ENCODE measurements at places on chromosomes 1 and 21.

DNA sequence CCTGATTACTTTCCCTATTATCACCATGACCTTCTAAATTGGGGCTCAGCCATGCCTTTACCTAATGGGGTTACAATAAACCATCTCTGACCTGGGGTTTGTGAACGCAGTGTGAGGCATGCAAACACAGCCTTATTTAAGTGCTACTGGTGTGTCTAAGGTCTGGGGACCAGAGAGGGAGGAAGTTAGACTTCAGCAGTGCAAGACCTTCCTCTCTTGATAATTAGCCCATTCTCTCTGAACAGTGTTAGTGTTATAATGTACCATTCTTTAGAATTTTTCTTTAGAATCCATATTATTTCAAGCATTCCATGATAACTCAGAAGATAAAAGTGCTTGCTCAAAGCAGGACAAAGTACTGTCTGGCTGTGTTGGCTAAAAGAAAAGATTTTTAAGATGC lies 10.5 kb upstream of the LRRC8D start:
- no peak for DNase-seq

DNA sequence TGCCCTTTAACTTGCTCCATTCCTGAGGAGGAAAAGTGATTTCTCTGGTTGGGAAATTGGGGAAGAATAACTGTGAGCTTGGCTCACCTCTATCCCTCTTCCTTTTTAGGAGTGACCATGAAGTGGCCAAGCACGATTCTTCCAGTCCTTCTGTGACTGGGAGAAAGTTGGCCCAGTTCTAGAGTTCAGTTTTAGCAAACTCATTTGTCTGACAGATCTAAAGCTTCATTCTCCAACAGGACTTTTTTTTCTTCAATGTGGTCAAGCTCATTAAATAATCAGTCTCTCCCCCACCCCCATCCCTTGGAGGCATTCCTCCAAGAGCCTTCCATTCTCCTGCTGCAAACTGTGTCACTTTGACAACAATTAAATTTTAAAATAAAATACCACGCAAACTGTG lies 6.4 kb upstream of the AGL start:
- no peak for DNase-seq

GRCh38 chr1:157269656-157270375 lies 131.6 kb upstream of the ETV3 start:
- no peak for DNase-seq

DNA sequence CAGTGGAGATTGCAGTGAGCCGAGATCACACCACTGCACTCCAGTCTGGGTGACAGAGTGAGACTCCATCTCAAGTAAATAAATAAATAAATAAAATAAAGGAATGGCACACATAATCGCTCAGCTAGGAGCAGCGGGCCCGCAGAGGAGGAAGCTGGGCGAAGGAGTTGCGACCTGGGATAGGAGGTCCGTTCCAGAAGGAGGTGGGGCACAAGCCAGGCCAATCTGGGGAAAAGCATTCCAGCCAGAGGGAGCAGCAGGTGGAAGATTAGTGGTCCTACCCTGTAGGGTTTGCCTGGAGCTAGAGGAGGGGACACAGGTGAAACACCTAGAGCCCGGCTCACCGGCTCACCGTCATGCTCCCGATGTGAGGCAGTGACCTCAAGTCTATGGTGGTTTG lies 40.3 kb upstream of the CASZ1 start:
- no peak for DNase-seq

DNA sequence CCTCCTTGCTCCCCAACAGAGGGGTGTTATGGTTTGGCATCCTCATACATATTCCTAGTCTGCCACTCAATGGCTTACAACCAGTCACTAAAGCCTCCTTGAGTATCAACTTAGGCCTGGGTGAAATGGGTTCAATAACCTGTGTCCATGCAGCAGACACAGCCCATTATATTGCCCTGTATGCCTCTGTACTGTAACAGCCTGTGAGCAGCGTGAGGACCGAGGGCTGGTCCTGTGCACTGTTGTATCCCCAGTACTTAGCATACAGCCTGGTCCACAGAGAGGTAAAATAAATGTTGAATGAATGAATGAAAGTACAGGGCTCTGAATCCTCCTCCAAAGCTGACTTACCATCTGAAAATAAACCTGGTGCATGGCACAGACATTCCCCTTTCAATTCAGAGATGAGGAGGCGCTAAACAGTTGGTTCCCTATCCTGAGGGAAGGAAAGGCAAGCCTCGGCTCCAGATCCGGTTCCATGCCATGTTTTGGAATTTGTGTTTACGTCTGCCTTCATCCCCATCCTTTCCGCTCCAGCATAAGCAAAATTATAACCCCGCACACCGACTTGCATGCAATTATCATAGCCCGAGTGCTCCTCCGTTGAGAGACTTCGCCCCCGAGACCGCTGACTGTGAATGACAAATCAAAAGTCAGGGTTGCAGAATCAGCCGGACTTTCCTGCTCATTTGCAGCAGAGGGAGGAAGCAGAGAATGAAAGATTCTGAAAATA lies 45.0 kb upstream of the DNAJC6 start:
- DNase-seq: no peak

GRCh38 chr1:99818063-99818699 lies 32.0 kb upstream of the AGL start:
- DNase-seq: no peak

DNA sequence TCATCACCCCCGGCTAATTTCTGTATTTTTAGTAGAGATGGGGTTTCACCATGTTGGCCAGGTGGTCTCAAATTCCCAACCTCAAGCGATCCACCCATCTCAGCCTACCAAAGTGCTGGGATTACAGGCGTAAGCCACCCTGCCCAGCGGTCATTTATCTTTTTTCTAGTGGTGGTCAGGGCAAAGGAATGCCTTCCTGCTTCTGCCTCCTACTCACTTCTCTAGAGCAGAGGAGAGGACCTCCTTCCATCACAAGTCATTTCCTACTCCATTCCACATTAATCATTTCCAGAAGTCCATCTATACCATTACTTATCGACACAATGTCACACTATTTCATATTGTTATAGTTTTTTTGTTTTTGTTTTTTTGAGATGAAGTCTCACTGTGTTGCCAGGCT lies 13.3 kb downstream of the FBXO42 start:
- DNase-seq: no peak

DNA sequence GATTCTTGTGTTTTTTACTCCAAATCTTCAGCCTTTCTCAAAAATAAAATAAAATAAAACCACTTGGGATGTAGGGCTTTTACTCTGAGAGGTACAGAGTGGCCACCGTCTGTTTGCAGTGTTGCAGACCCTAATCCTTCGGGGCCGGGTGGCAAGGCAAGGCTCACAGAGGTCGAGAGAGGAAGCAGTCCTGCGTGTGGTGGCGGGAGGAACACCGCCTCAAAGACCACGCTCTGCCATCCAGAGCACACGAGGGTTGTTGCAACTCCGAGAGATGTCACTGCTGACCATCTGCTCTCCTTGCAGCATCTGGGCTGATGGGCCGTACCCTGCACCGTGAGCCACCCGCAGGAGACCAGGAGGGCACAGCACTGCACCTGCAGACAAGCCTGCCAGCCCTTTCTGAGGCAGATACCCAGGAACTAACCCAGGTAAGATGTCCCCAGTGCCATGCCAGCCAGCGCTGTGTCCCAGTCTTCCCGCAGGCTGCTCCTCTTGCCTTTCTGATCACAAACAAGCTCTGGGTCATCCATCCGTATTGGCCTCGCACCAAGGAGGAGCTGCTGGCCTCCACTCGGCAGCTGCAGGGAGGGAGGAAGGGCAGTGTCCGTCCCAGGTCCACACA lies 31.5 kb downstream of the SNAP47 start:
- no peak for DNase-seq

DNA sequence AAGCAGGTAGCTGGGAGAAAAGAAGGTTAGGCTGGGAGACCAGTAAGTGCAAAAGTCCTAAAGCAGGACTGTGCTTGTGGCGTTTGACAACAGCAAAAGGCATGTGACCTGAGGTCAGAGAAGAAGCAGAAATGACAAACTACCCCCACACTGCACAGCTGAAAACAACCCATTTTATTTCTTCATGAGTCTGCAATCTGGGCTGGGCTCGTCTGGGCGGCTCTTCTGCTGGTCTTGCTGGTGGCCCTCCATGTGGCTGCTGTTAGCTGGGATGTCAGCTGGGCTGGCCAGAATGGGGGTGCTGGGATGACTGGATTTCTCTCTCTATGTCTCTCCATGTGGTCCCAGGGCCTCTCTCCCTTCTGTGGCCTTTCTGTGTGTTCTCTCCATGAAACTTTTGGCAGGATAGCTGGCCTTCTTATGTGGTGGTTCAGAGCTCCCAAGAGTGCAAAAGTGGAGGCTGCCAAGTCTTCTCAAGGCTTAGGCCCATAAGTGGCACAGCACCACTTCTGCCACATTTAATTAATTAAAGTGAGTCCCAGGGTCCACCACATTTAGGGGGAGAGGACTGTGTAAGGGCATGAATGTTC lies 128.6 kb downstream of the RIPK4 start:
- no peak for DNase-seq

DNA sequence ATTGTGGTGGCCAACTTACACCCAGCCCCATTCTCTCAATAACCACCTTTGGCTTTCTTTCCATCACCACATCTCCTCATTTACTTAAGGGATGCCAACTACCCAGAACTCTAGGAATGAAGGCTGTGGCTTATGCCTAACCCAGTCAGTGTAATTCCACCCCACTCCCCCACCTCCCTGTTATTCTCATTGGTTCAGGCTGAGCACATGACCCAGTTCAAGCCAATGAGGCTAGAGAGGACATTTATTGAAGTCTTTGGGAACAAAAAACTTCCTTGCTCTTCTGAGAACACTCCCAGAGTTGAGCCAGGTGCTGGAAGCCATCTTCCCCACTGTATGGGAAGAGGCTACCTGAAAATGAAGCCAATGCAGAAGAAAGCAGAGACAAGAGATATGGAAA lies 22.8 kb upstream of the CD2 start:
- no peak for DNase-seq

GRCh38 chr1:183638649-183639387 lies 3.2 kb upstream of the ARPC5 start:
- no peak for DNase-seq

- peak; percentile 47 for DNase-seq
Observed at GRCh38 chr1:234114648-234115307, 210.3 kb downstream of the SLC35F3 start.

GRCh38 chr1:85379203-85380136 lies 85.5 kb downstream of the DDAH1 start:
- DNase-seq: no peak

- DNase-seq: no peak
Observed at GRCh38 chr1:5637171-5637570, 355.1 kb downstream of the NPHP4 start.

DNA sequence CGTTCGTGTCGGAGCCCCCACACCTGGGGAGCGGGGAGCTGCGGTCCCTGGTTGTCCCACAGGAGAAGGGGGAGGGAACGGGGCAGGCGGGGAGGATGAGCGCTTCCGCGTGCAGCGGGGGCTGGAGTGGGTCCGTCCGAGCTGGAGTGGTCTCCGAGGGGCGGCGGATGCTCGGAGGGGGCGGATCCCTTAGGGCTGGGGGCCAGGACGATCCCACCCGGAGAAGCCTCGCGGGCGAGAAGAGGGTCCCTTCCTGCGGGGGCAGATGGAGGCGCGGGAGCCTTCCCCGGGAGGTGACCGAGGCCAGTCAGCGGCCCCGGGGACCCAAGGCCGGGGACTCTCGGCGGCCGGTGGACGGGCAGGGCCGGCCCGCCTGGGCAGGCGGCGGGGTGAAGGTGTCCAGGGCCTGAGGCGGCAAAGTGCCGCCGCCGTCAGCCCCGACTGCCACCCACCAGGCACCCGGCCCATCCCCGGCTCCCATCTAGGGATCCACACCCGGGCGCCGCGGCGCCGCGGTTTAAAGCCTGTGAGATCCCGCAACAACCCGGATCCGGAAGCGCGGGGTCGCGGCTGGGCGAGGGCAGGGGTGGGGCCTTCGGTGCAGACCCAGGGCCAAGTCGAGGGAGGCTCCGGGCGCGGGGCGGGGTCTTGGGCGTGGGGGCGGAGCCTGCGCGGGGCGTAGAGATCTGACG lies 5.3 kb upstream of the CCDC27 start:
- peak; percentile 82 for DNase-seq

- no peak for DNase-seq
Observed at GRCh38 chr21:31489726-31490125, 145.7 kb upstream of the TIAM1 start.

DNA sequence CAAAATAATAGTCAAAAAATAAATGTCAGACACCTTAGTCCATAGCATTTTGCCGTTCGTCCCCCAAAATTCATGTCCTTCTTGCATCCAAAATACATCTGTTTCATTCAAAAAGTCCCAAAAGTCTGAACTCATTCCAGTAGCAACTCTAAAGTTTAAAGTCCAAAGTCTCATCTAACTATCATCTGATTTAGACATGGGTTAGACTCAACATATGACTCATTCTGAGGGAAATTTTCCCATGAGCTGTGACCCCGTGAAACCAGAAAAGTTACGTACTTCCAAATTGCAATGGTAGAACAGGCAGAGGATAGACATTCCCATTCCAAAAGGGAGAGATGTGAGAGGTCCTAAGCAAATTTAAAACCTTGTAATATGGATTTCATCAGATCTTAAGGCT lies 48.6 kb upstream of the CACHD1 start:
- no peak for DNase-seq

DNA sequence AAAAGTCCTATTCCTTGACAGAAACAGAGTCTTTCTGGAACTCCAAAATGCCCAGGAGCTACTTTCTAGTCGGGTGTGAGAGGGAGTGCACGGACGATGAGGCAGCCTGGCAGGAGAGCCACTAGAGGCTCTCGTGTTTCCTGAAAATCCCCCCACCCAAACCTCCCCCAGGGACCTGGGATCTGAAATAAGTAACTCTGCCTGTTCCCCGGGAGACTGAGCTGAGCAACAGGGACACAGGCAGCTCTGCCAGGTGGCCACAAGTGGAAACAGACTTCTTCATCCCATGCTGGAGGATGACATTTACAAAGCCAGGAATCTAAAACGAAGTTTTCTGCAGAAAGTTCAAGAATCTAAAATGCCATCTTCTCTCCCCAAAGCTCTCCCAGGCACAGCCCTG lies 77.1 kb downstream of the ITPKB start:
- DNase-seq: no peak

DNA sequence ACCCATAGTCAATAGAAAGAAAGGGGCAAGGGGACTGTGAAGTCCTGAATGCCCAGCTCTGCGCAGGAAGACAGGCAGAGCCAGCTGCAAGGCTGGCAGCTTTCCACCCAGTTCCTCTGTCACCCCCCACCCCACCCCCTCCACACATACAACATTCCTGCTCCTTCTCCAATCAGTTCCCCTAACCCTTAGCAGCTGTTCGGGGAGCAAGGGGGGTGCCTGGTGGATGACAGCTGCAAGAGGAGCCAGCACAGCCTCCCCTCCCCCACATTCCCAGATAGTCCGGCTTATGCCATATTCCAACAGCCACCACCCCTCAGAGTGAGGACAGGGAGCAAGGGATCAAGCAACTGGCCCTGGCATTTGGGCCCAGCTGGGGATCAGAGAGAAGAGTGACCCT lies 9.7 kb downstream of the ARHGEF2 start:
- no peak for DNase-seq
